Panc1 (cell line): ENCODE measurements at places on chromosomes 13 and 19.
A peak's percentile ranks its signal among the peaks of the same experiment; 100 is the strongest.

DNA sequence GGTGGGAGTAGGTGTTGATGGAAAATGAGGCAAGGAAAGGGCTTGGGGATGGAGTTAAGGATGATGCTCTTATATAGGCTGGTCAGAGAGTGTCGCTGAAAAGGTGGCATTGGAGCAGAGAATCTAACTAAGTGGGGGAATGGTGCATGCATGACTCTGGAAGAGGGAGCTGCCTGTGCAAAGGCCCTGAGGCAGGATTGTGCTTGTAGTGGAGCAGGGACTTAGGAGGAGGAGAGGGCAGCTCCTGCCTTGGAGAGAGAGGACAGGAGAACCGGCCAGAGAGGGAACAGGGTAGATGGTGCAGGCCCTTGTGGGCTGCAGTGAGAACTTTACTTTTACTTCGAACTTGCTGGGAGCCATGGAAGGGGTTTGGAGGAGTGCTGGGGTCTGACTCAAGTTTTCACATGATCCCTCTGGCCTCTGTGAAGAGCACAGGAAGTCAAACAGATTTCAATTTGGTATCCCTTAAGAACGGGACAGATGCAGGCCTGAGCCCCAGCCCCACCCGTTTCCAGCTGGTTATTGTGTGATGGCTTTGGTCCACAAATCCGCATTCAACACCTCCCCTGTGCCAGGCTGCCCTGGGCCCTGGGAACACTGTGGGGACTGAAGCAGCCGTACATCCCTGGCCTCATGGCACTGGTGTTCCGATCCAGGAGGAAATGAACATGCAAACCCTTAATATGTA, 7.0 kb downstream of the AP2A1 start:
- no peak for DNase-seq

DNA sequence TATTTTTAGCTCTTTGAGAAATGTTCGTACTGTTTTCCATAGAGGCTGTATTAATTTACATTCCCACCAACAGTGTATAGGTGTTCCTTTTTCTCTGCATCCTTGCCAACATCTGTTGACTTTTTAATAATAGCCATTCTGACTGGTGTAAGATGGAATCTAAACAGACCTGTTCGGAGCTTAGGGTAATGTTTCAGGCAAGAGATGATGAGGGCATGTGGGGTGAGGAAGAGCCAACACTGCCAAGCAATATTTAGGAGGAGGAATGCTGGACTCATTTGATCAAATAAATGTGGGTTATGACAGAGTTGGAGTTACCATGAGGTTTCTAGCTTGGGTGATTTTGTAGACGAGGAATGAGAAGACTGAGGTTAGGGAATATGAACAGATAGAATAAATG, 382.9 kb downstream of the KLF12 start:
- DNase-seq = no peak

GRCh38 chr19:39139305-39139874, 13.8 kb downstream of the PAK4 start:
- no peak for DNase-seq

DNA sequence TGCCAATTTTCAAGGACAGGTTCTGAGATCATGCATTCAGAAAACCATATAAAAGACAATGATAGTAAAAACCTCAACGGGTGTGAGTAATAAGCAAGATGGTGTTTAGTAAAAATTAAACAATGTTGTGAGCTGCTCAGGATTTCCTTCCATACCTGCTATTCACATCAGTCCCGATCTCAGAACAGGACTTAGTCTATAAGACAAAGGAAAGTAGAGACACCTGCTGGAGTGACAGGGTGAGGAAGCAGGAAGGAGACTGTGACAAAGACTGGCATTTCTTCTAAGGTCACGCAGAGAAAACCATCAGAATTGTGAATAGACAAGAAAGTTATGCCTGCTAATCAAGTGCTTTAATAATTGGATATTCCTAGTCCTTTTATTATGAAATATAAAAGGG, 648.0 kb downstream of the DACH1 start:
- DNase-seq = no peak

DNA sequence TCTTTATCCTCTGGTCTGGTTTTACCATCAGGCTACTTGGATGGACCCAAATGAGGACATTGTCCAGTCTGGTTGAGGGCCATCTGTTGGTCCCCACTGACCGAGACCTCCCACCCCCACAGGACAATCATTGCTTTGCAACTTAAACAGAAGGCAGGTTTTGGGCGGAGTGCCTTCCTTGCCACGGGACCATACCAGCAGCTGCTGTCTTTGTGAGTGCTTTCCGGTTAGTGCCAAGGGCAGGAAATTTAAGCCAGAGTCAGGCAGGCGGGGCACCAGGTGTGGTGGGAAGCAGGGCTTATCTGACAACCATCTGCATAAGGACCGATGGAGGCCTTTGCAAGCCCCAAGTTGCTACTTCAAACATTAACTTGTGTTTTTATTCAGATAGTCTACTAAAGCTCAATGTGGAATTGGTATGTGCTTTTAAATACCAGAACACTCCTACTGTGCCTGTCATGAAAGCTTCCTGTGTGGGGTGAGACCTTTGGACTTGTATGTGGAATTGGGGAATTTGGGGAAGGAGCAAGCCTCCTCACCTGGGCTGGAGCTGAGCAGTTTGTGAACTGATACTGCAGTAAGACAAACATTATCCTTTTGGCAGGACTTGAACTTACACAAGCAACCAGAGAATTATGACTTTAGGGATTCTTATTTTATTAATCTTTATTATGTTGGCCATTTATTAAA, 39.3 kb upstream of the UBE2L5 start:
- DNase-seq = no peak

DNA sequence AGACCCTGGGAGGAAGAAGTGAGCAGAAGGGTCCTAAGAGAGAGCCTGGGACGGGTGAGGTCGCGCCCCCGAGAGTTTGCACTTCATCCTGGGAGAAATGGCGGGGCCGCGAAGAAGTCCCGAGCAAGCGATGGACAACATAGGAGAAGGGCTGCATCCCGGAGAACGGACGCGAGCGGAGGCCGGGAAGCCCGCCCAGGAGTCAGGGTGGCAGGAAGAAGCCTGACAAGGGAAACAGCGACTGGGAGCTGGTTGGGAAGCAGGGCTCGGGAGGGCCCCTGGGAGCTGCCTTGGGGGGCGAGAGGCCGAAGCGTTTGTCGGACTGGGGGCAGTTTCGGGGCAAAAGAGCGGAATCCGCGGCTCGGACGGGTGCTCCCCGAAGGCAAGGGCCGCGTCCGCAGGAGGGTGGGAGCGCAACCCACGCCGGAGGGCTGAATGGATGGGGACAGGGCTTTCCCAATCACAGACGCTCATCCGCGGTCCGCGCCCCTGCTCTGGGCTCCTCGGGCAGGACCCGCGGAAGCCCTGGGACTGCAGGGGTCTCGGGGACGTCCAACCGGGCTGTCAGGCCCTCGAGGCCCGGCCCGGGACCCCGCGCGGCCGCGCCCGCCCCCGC, 469 bp downstream of the ABHD17A start:
- DNase-seq = no peak

DNA sequence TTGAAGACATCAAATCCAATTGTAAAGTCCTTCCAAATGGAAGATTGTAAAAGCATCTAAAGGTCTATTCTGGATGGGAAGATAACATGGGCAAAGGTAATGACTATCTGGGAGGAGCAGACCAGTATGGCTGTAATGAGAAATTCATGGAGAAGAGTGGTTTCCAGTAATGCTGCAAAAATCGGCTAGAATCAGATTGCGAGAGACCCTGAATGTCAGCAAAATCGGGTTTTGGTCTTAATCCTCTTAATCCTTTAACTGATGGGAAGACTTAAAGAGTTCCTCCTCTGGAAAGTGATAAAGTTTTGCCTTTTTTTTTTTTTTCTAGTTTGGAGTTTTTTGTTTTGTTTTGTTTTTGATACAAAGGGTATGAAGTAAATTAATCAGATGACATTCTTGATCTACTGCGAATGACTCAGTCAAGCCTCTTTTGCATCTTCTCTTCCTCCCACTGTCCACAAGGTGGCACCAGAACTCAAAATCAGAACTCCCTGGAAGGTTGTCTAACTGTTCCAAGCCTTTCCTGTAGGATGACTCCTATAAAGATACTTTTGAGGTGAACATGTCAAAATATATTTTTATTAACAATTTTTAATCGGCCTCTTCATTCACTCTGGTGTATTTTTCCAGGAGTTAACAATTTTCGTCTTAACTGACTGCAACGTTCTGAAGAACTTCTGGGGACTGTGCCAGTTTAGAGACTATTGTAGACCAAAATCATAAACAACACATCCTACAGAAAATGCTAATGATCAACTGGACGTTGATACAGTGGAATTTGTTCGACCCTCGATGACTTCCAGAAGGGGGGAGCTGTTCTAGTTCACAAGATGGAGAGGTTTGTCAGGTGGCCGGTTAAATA, 213.3 kb upstream of the MIR17HG start:
- peak; percentile 27 for DNase-seq
